ENCODE measurements at places on chromosomes 1 and 21. TPM values are rescaled to one million over a fixed set of nuclear protein-coding genes. Genes with fewer than 3 reads are reported as not detected.

Gene RPL11
- 1,595 TPM for total RNA-seq

Gene TNFSF18
- total RNA-seq: 0.60 TPM

Gene KLF17
- total RNA-seq: 0.23 TPM

Gene MPL
- not detected for total RNA-seq

Gene RIPK4
- total RNA-seq: 0.23 TPM

Gene GBP6
- total RNA-seq: not detected

Gene IGSF9
- total RNA-seq: 0.12 TPM

Gene TAS1R3
- 0.15 TPM for total RNA-seq

Gene NUP210L
- 0.12 TPM for total RNA-seq

Gene CFHR2
- total RNA-seq: not detected

Gene SH3BGR
- total RNA-seq: 0.94 TPM

Gene LRRC52
- total RNA-seq: not detected

Gene LHX8
- 0.59 TPM for total RNA-seq

Gene PGBD5
- 0.59 TPM for total RNA-seq

Gene VHLL
- 0.23 TPM for total RNA-seq

Gene PALMD
- total RNA-seq: 26.1 TPM

Gene LPGAT1
- 9.5 TPM for total RNA-seq

Gene TDRD5
- total RNA-seq: not detected

Gene CRP
- total RNA-seq: not detected

Gene S100A7
- total RNA-seq: not detected

Gene SYTL1
- not detected for total RNA-seq

Gene FMO5
- total RNA-seq: 1.2 TPM

Gene CXADR
- total RNA-seq: 1.6 TPM

Gene ARHGAP29
- 19.3 TPM for total RNA-seq

Gene SPSB1
- 48.0 TPM for total RNA-seq

Gene CYP4A11
- not detected for total RNA-seq

Gene SCAMP3
- total RNA-seq: 30.7 TPM

Gene SV2A
- 13.8 TPM for total RNA-seq

Gene GRIK3
- not detected for total RNA-seq

Gene ZNHIT6
- total RNA-seq: 19.5 TPM

Gene KIF2C
- 1.8 TPM for total RNA-seq

Gene GPR37L1
- total RNA-seq: under 0.01 TPM

Gene RGS16
- 0.30 TPM for total RNA-seq

Gene LINGO4
- not detected for total RNA-seq

Gene SPATA21
- not detected for total RNA-seq

Gene RNU1-1
- total RNA-seq: 2,564 TPM

Gene SERPINC1
- total RNA-seq: not detected

Gene BATF3
- 0.60 TPM for total RNA-seq

Gene IL12RB2
- not detected for total RNA-seq

Gene C8B
- total RNA-seq: not detected

Measured in smooth muscle cell of the coronary artery (primary cell).